NCI-H2081 treated with DMSO at 0.1 percent for 48 hours (cell line): ENCODE measurements at places on chromosomes 7 and 10.

GRCh38 chr7:15209429-15209828 is 306.9 kb upstream of the DGKB start:
- DNase-seq, result no peak

DNA sequence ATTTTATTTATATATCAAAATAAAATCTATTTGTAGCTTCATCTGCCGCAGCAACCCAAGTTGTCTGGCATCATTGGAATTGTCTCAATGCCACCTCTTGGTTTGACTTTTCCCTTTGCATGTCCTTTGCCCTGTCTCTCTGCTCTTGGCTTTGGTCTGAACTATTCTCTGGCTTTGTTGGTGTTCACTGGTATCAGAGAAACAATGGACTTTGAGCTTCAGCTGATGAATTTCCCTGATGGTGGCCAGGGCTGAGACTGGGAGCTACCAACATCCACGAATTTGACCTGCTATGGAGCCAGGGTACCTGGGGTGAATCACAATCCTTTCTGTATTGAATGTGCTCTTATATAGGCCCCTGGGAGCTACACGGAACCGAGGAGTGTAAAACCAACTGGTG is 311.7 kb upstream of the KIAA1217 start:
- DNase-seq, result no peak

DNA sequence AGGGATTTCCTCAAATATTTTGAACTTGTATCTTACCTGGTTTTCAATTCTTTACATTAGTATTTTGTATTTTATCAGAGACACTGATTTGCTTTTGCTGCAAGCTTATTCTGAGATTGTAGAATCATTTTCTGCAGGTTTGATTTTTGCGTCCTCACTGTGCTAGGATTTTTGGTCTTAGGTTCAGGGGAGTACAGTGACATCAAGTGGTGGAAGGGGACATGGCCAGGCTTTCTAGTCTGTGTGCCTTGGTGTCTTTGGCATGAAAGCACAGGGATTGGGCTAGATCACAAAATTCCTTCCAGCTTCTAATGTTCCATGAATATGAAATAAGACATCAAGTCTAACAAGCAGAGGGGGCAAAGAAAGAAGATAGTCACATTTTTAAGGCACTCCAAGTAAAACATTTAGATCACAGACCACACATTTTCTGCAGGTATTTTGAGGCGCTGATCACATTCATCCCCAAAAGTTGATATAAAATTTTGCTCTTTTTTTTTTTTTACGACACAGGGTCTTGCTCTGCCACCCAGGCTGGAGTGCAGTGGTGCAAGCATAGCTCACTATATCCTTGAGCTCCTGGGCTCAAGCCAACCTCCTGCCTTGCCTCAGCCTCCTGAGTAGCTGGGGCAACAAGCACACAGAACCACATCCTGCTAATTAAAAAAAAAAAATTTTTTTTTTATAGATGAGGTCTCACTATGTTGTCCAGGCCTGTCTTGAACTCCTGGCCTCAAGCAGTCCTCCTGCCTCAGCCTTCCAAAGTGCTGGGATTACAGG is 124.4 kb downstream of the PON1 start:
- peak; percentile 19 for DNase-seq

DNA sequence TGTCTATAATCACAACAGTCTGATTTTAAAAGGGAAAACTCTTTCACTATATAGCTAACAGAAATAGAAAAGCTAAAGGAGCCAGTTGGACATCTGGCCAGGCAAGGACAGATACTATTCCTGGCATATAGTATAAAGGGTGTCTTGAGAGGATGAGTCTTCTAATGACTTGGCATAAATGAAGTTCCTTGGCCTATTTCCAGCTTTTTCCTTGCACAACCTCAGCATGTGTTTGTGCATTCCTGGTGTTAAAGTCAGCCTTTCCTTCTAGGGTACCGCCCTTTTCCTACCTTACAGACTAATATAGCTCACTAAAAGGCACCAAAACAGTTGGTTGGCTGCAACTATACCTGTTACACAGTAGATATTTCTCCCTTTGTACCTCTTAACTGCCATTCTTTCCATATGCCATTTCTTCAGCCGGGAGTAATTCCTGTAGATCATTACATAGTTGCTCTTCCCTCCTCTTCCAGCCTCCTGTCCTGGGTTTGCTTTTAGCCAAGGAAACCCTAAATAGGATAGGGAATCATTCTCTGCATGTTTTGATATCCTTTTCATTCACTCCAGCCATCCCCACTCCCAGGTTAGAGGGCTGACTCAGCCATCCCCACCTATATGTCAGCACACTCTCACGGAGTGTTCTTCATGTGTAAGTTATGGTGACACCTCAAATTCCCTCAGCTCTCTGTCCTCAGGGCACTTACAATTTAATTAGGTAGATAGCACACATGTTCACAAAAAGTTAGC is 102.1 kb upstream of the MDFIC start:
- no peak for DNase-seq

- no peak for DNase-seq
These were observed 12.8 kb downstream of the CRYGN start for GRCh38 chr7:151426904-151427704.

DNA sequence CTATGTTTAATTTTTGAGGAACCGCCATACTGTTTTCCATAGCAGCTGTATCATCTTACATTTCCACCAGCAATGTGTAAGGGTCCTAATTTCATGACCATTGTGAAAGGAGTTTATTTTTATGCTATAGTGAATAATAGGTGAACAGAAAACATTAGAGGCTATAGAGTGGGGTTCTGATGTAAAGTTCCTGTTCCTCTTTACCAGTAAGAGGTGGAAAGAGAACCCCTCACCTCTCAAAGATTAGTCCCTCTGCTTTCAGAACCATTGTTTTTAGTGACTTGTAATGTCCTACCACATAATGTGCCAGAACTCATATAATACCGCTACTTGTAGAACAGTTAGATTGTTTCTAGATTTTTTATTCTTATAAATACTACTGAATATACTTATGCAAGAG is 34.2 kb downstream of the SUFU start:
- DNase-seq, result no peak

- DNase-seq, result no peak
These were observed 591.5 kb upstream of the ANKRD30A start for GRCh38 chr10:36533861-36534260.

- DNase-seq, result no peak
These were observed 14.6 kb downstream of the DRGX start for GRCh38 chr10:49381111-49381900.

DNA sequence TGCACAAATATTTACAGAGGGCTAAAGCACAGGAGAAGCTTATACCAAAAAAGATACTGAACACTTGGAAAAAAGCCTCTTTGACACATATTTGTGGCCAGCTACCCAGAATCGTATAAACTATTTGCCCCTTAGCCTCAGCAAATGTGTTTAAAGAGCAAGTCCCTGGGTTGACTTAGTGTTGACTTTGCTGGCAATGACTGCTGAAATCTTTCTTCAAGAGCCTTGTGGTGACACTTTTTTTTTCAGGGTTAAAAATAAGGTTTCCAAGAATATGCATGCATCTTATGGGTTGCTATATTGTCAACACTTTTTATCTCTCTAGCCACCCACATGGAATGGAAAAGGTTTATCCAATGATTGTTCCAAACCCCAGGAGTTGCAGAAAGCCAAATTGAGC is 14.9 kb upstream of the PLEKHS1 start:
- no peak for DNase-seq
